ENCODE measurements at places on chromosomes 1 and 21.

DNA sequence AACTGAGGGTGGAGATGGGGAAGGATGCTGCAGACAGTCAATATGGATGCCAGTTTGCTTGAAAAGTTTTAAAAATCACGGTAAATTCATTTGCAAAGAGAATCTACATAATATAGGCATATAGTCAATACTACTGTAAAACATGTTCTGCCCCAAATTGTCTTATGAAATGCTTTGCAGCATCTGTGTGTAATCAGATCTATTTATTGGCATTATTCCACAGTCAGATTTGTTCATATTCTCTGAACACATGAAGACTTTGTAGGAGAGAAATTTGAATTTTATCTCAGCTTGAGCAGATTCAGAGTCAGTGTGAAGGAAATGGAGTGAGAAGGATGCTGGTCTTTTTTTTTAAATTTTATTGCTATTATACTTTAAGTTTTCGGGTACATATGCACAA, 88.5 kb downstream of the PLPPR4 start:
- no peak for DNase-seq

GRCh38 chr1:22333516-22334121, 118.0 kb upstream of the ZBTB40 start:
- DNase-seq = no peak

DNA sequence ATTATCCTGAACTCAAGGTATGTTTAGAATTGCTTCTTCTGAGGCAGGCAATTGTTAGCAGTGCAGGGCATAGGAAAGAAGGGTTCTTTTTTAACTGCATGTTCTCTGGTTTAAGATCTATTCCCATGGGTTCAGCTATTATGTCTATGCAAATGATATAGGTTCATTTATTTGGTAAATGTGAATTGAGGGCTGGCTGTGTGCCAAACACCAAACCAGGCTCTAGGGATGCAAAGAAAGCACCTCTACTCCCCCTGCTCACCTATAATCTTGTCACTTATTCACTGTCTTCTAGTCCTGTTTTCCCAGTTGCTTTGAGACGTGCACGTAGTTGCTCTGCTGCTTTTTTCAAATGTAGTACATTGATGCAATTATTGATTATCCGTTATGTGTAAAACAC, 691 bp upstream of the KIFAP3 start:
- DNase-seq = no peak

DNA sequence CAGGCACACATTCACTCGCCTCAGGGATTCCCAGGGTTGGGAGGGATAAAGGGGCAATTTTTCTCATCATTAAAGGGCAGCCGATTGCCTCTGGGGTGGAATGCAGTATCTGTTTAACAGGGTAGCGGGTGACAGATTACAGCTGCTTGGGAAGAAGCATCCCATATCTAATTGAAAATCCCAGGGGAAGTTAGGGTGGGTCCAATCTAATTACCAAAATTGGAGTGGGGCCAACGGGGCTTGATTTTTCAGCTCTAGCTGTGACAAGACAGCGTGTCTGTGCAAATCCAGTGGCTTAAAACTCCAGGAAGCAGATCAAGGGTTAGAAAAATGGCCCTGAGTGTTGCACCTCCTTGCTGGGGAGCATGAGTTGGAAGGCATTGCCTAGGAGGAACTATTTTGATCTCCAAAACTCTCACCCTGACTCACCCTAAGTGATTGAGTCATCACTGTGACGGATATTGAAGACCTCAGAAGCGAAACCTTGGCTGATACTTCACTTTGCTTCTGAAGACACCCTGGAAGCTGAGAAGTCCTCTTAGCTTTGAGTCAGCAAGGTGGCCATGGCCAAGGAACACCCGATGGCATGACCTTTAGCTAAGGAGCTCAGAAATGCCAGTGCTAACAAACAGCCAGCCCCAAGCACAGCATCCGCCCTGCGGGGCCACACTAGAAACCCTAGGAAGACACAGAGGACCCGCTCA, 46.0 kb downstream of the GRHL3 start:
- no peak for DNase-seq

DNA sequence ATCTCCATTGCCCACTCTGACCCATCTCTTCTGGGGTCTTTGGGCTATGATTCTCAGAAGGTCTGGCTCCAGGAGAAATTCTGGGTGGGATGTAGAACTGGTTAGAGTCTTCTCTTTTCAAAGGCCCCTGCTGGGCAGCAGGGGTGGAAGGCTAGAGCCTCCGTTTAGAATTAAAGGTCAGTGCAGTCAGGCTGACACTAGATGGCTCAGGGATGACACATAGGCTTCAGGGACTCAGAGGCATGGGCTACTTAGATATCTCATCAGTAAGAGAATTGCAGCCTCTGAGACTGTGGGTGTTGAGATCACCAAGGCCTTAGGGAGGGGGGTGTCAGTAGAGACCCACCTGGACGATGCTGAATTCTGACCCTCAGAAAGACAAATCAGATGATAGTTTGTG, 12.6 kb upstream of the PPM1J start:
- no peak for DNase-seq

DNA sequence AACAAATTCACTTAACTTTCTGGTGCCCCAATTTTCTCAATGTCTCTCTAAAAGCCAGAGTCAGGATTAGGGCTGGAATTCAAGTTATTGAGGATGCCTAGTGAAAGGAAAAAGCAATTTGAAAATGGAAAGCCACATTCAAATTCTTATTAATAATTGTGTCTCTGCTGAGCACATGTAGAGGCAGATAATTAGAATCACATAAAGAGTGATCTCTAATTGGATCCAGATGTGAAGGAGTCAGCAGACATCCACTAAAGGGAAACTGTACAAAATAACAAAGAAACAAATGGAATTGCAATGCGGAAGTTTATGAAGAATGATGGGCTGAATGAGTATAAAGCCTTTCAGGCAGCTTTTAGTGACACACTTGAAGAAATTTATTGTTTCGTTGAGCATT, 482.6 kb downstream of the TTLL7 start:
- no peak for DNase-seq

- DNase-seq = no peak
Observed at GRCh38 chr1:186577216-186577615, 103.0 kb downstream of the PTGS2 start.

- DNase-seq = no peak
Observed at GRCh38 chr1:47511825-47512224, 74.0 kb downstream of the FOXD2 start.

- no peak for DNase-seq
Observed at GRCh38 chr1:240319998-240320397, 228.3 kb downstream of the FMN2 start.

DNA sequence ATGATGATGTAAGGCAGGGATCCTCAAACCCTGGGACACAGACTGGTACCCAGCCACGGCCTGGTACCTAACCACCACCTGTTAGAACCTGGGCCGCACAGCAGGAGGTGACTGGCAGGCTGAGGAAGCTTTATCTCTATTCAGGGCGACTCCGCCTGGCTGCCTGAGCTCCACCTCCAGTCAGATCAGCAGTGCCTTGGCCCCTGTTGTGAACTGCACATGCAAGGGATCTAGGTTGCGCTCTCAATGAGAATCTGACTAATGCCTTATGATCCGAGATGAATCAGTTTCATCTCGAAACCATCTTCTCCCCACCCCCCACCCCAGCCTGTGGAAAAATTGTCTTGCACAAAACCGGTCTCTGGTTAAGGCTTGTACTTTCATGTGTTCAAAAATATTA, 4.2 kb downstream of the RNPC3 start:
- no peak for DNase-seq

GRCh38 chr1:61341426-61341825, 259.1 kb downstream of the NFIA start:
- DNase-seq = no peak

DNA sequence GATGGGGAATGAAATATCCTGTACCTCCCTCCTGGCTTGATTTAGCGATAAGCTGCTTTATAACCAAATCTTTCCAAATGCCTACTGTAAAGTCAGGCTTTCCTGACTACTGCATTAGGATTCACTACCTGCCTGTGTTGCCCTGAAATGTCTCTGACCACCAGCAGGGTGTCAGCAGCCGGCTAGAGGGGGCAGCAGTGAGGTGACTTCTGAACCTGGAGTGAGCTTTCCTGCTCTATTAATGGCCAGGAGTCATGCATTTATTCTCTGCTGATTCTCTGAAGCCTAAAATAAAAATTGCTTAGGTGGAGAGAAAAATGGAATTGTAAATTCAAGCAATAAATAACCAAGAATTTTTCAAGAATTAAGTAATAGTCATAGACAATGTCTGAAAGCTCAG, 2.5 kb downstream of the BACE2 start:
- DNase-seq = no peak

DNA sequence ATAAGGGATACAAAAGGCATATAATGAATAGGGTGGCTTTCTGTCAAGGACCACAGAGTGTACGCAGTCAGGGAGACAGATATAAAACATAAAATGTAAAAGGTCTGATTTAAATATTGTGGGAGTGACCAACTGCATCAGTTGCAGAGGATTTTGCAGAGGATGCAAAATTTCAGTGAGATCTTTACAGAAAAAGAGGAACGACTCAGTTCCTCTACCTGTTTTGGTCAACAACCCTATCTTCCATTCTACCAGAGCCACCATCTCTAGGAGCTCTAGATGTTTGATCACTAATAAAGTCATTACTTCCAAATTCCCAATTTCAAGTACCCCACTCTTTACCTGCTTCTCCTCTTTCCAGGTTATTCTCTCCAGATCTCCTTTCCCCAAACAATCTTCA, 16.5 kb downstream of the SOD1 start:
- no peak for DNase-seq

GRCh38 chr1:8161546-8162105, 135.5 kb upstream of the ERRFI1 start:
- no peak for DNase-seq

DNA sequence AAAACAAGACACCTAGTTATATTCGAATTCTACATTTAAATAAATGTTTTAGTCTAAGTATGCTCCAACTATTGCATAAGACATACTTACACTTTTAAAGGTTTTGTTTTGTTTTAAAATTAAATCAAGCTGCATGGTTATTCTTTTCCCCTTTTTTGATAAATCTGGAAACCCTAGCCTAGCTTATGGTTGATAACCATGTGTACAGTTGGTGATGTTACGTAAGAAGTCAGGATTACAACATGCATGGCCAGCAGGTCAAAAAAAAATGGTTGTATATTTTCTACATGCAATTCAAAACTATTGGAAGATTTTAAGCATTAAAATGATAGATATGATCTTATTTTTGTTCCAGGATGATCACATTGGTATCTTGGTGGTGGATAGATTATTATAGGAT, 1600.6 kb downstream of the PLA2G4A start:
- DNase-seq = no peak

DNA sequence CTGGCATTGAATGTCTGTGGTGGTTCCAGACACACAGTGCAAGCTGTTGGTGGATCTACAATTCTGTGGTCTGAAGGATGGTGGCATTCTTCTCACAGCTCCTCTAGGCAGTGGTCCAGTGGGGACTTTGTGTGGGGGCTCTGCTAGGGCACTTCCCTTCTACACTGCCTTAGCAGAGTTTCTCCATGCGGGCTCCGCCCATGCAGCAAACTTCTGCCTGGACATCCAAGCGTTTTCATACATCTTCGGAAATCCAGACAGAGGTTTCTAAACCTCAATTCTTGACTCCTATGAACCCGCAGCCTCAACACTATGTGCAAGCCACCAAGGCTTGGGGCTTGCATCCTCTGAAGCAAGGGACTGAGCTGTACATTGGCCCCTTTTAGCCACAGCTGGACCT, 43.0 kb downstream of the RGS18 start:
- no peak for DNase-seq

DNA sequence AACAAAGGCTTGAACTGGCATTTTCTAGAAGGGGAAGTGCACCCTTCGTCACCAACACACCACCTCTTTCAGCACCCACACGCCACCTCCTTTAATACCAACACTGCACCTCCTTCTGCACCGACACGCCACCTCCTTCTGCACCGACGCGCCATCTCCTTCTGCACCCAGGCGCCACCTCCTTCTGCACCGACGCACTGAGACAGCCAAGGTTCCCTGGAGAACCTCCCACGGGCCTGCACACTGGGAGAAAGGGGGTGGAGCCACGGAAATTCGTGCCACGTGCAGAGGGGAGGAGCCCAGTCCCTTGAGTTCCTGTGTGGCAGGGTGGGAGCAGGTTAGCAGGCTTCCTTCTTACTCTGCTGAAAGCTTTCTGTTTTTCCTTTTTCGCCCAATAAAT, 327.9 kb upstream of the C1orf174 start:
- no peak for DNase-seq

DNA sequence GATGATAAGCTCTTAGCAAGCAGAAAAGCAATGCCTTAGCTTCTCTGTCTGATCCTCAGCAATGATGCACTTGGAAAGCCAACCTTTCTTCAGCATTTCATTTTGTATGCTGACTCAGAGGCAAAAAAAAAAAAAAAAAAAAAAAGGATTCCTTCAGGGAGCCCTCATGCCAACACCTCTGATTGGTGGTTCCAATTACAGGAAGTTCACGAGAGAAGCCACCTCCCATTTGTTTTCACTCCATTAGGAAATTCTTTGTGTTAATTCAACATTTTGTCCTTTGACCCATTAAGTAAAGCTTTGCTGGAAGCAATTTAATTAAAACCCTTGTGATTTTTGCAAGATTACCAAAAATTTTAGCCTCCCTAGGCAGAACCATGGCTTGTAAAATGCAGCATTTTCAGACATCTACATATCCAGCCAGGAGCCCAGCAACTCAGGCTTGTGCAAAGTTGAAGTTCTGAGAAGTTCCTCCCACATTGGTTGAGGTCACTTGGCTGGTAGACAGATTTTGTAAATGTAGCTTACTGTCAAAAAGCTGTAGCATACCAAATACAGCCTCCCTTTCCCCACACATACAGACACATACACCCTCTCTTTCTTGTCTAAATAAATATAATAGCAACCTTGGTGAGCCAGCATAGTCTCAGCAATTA, 27.1 kb upstream of the VTCN1 start:
- no peak for DNase-seq
